ENCODE measurements at places on chromosomes 13 and 19.

GRCh38 chr13:29886446-29886845 lies 36.0 kb upstream of the UBL3 start:
- DNase-seq, result no peak

DNA sequence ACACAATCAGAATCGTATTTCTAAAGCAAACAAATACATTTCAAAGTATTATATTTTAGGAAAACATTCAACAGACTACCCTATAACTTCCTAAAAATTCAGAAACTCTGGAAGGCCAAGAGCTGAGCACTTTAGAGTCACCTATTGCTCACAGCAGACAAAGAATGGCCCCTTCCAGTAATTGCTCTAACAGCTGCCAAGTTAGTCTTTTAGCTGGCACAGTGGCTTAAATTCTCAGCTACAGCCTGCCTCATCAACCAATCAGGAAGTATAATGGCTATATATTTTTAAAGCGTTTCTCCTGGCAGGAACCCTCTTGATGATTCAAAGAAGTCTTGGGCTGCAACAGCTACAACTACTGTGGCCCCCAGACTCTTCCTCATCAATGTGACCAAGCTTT lies 14.9 kb upstream of the SLITRK5 start:
- no peak for DNase-seq

- DNase-seq, result no peak
These were observed 43.1 kb downstream of the PAN3 start for GRCh38 chr13:28181413-28181812.

DNA sequence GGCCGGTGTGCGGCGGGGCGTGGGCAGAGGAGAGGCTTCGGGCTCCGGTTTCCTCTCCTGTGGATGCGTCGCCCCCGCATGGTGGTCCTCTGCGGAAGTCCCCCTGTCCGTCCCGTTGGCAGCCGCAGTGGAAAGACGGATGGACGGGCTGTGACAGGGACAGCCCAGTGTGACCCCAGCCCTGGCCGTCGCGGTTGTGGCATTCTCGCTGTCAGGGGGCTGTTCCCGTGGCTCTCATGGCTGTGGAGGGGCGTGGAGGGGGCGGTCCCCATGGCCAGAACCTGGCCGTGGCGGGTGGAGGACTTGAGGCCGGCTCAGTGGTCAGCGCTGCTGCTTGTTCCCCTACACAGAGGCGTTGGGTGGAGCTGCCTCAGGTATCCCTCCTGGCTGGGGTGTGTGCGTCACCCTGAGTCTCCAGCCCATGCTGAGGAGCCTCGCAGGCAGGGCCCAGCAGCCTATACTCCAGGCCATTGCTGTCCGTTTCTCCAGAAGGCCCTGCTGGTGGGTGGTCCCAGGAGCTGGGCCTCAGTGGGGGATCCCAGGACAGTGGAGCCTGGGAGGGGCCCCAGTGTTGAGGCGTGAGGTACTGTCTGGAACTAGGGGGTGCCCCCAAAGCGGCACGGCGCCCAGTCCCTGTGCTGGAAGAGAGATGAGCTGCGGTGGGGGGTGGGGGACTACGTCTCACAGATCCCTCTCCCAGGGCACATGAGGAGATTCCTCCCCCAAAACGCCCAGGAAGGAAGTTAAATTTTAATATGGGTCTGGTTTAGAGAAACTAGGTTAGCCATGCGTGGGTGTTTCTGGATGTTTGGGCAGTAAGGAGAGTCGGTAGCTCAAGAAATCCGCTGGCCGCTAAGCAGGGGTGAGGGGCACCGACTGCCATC lies 20.3 kb downstream of the CSNK1G2 start:
- DNase-seq, result no peak

DNA sequence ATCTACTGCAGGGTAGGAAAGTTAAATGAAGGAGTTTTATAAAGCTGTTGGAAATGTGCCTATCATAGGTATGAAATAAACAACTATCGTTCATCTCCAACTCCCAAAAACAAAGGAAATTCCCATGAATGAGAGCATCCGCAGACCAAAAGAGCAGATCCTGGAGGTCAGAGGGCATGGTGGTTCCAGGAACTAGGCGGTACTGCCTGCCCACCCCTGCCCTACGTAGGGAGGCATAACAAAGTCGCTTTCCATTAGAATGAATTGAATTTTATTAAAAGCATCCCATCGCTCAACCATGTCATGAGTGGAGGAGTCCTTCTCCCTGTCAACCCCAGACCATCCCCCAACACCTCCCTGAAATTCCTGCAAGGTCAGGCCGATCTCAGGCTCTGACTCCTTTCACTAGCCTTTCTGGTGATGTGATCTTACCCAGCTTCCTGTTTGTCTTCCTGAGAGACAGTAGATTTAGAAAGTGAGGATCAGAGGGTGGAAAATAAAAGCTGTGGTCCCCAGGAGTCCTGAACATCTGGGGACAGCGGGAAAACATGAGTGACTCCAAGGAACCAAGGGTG lies at the start of gene CLEC4M:
Gene CLEC4M, plus strand, starts transcription at position 525 of the 575 bp plus-strand sequence. Its CDS starts 24 bp downstream, at position 549.
- no peak for DNase-seq

DNA sequence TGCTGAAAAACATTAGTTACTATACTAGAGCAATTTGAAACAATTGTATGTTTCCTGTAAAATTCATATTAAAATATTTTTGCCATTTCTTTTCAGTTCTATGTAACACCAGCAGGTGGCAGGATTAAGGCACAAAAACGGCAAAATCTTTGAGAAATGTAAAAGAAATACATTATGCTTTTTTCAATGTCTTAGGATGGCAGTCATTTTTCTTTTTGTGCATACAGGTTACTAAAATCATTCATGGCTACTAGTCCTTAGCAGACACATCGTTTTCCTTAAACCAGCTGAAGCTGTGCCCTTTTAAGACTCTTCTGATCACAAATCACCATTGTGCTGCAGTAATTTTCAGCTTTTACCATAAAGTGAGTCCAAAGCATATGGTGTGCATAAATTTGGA lies 800.7 kb upstream of the SLITRK5 start:
- no peak for DNase-seq

GRCh38 chr19:23993440-23993839 lies 78.8 kb downstream of the ZNF726 start:
- DNase-seq, result no peak

DNA sequence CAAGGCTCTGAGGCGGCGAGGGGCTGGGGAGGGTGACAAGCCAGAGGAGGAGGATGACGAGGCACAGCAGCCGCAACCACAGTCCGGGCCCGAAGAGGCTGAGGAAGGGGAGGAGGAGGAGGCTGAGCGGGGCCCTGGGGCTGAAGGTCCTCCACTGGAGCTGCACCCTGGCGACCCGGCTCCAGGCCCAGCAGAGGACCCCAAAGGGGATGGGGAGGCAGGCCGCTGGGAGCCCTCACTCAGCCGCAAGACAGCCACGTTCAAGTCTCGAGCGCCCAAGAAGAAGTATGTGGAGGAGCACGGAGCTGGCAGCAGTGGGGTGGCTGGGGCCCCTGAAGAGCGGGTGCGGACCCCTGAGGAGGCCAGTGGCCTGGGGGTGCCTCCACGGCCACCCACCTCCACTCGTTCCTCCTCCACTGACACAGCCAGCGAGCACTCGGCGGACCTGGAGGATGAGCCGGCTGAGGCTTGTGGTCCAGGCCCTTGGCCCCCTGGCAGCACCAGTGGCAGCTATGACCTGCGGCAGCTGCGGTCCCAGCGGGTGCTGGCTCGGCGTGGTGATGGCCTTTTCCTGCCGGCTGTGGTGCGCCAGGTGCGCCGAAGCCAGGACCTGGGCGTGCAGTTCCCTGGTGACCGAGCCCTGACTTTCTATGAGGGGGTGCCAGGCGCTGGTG lies 2.9 kb downstream of the CIC start:
- no peak for DNase-seq

DNA sequence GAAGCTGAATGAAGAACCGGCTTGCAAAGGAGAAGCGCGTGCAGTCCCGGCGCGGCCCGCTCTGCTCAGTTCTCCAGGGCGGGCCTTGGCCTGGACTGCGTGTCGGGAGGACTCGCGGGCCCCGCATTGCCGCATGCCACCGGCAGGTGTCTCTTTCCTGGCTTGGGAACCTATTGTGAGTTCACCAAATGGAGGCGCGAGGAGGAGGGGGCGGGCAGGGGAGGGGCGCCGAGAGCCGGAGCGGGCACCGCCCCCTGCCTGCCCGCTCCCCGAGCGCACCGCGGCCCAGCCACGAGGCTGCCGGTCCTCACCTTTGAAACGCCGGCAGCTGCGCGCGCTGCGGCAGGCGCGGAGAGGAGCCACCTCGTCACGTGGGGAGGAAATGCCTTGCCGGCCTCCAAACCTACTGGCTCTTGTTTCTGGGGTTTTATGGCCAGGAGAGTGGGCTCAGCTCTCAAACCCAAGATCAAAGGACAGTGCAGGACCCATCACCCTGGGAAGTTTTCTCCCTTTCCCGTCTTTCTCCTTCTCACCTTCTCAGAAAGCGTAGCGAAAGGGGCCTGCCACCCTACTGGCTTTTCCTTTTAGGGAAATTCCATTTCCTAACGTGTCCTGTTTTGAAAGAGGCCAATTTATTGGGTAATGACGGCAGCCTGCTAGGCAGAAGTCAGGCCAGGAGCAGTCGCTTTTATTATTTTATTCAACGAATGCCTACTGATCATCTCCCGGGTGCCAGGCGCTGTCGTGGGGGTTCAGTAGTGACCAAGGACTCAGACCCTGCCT lies 13.8 kb upstream of the UBE2L5 start:
- no peak for DNase-seq

GRCh38 chr13:30303269-30303668 lies 4.1 kb downstream of the KATNAL1 start:
- no peak for DNase-seq

GRCh38 chr13:98652721-98653462 lies 76.0 kb upstream of the STK24 start:
- no peak for DNase-seq

- no peak for DNase-seq
These were observed 14.0 kb downstream of the CDX2 start for GRCh38 chr13:27955014-27955591.

- DNase-seq, result no peak
These were observed 27.2 kb upstream of the CCNP start for GRCh38 chr19:40253611-40254092.

- DNase-seq, result no peak
These were observed 552 bp downstream of the PLK5 start for GRCh38 chr19:1524287-1524971.

- no peak for DNase-seq
These were observed 1.1 kb downstream of the SHISA2 start for GRCh38 chr13:26050568-26051230.

GRCh38 chr19:42051166-42052115 lies 18.6 kb downstream of the GRIK5 start:
- no peak for DNase-seq

GRCh38 chr19:40213251-40213829 lies 4.8 kb downstream of the TTC9B start:
- no peak for DNase-seq

GRCh38 chr13:110685305-110686020 lies 20.5 kb downstream of the CARS2 start:
- no peak for DNase-seq

DNA sequence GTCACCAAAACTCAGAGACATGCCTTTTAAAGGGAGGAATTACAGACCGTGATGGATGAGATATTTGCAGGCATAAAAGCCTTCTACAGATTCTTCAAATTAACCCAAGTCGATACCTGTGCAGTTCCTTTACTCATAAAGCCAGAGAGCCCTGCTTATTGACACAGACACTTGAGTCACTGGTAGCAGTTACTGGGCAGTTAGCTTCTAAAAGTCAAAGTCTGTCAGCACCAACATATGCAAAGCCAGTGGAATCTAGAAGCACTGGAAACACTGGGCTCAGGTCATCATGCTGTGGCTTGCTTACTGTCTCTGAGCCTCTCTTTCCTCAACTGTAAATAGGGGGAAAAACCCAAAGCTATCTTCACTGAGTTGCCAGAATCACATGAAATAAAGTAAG lies 25.7 kb upstream of the LRCH1 start:
- no peak for DNase-seq

DNA sequence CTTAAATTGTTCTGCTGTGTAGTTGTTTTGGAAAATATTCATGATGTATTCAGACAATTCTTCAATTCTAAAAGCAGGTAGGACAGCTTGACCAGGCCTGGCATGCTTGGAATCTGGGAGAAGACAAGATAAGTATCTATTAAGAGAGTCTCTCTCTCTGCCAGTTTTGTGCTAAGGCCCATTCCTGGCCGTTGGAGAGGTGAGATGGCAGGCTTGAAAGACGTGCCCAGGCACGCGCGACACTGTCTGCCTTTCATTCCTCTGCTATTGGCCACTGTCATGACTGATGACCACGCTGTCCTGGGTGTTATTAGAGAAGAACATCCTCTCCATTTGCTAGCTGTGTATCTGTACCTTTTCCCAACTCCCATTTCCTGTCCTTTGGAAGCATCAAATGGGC lies 90.3 kb downstream of the LHFPL6 start:
- no peak for DNase-seq

GRCh38 chr13:75838366-75839005 lies 202.4 kb downstream of the LMO7 start:
- no peak for DNase-seq

DNA sequence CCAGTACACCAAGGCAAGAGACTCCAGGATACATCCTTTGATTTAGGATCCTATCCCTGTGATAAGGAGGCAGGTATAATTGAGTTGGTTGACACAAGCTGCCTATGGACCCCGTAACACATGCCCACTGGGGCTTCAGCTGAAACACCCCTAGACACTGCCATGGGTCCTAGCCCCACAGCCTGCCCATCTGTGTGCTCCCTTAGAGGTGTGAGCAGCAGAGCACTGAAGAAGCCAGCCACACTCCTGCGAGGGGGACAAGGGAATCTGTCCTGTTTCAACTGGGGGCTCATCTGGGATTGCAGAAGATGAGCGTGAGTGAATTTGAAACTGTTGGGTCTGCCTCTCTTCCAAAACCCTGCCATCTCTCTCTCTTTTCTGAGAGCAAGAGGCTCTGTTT lies 385.9 kb upstream of the SLITRK6 start:
- DNase-seq, result no peak

DNA sequence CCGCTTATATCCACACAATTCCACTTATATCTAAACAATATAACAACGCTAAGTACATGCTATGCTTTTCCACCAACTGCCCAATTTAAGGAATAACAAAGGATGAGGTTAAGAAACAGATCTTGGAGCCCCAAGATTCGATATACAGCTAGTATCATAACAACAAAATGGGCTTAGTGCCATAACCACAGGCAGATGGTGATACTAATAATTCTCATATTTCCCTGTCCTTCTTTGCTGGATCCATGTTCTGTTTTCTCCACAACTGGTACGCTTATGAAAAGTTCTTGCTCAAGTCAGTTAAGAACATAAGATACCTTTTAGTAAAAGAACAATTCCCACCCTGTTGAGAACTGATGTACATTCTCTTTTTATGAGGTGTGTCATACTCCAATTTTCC lies 33.9 kb downstream of the CAB39L start:
- DNase-seq, result no peak

All from HS-27A (cell line).